NCI-H187 treated with DMSO at 0.1 percent for 48 hours (cell line): ENCODE measurements at places on chromosomes 13 and 19.

DNA sequence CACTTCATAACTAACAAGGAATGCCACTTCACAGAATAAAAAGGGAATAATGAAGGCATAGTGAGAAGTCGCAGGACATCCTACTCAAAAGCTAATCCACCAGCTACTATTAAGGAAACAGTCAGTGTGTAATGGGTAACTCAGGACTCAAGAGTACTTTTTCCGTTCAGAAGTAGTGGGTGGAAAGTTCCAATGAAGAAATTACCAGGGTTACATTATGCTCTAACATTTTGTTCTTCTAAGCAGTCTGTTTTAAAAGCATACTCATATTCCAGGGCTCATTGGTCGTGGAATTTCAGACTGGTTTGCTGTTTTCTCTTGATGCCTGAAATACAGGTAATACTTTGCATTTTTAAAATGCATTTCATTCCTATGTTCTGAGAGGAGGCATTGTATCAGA, 222.4 kb upstream of the IRS2 start:
- no peak for DNase-seq

DNA sequence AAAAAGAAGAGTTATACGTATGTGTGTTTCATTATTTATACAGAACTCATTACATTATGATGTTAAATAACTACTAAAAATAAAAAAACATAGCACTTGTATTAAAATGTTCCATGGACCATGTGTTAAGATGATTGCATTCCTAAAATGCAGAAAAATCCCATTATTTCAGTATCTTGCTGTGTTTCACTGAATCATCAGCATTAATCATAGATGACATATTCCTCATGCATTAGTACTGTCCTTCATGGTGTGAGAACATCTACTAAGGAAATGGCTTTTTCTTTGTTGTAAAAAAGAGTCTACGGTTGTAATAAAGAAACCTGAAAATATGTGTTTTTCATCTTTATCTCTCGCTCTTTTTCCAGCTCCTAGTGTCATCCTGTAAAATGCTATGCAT, 416.5 kb downstream of the FGF14 start:
- DNase-seq, result no peak

GRCh38 chr13:113817860-113818691, 45.8 kb downstream of the GAS6 start:
- DNase-seq, result no peak

GRCh38 chr19:1408300-1409203, 1.2 kb downstream of the DAZAP1 start:
- DNase-seq, result no peak

DNA sequence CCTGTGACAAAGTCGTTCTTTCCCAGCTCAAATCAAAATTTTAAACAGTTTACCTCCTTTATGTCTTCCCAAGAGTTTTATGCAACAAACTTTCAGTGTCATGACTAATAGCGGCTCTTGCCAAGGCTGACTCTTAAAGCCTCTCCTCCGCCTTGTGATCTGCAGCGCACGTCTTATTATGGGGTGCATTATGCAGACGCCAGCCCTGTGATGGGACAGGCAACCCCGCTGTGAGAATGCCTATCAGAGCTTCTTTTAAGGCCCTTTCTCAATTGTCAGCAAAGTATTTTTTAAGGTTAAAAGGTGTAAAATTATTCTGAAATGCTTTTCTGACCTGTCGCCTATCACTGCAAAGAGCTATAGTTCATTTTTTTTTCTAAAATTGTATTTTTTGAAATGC, 152.8 kb downstream of the SOX1 start:
- no peak for DNase-seq

DNA sequence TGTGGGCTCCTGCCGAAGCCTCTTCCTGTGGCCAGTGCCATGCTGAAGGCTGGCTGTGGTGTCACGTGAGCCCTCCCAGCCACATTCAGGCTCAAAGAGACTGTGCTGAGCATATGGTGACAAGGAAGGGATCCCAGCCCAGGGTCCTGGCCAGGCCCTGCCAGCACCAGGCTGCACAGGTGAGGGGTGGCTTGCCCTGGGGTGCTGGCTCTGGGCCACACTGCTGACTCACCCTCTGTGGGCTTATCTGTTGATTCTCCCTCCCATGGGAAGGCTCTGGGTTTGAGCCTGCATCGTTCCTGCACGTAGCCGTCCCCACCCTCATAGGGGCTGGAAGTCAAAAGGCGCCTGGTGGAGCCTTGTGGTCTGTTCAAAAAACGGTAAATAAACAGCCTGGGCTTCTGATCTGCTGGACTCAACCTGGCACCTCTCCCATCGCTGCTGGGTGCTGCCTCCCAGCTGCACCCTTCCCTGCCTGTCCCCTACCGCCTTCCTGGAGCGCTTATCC, 31.1 kb downstream of the DNM2 start:
- DNase-seq, result no peak

GRCh38 chr13:20721058-20721453, 17.6 kb downstream of the IL17D start:
- no peak for DNase-seq

DNA sequence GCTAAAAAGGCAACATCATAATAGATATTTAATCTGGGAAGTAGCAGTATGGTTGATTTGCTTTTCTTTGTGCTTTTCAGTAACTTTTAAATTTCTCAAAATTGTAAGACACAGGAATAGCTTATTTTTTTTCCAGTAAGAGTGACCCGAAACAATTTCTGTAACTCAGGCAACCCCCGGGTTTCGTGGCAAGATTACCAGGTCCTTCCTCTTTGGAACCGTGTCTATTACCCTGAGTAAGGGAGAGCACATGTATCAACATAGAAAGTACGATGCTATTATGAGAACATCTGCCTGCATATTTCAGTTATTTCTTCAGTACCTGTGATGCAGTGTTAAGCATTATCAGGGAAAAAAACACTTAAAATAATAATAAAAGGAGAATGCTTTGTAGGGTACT, 64.1 kb downstream of the DOCK9 start:
- DNase-seq, result no peak

GRCh38 chr19:14550201-14550754, 20.9 kb downstream of the TECR start:
- DNase-seq, result no peak

DNA sequence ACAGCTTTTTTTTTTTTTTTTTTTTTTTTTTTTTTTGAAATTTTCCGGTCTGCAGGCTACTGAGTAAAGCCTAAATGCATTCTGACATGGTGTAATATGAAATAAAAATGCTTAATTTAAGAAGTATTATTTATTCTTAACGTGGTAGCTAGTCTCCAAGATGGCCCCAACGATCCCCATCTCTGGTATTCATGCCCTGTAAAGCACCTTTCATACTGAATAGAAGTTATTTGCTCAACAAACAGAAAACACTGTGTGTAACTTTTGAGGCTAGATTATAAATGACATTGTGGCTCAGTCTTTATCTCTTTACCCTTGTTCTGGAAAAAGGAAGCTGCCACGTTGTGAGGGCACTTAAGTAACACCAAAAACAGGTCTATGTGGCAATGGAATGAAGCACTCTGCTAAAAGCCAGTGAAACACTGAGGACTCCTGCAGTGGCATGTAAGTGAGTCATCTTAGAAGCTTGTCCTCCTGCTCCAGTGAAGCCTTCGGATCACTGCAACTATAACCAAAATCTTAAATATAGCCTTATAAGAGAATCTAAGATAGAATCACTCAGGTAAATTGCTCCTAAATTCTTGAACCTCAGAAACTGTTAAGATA, 128.7 kb downstream of the UGGT2 start:
- no peak for DNase-seq

DNA sequence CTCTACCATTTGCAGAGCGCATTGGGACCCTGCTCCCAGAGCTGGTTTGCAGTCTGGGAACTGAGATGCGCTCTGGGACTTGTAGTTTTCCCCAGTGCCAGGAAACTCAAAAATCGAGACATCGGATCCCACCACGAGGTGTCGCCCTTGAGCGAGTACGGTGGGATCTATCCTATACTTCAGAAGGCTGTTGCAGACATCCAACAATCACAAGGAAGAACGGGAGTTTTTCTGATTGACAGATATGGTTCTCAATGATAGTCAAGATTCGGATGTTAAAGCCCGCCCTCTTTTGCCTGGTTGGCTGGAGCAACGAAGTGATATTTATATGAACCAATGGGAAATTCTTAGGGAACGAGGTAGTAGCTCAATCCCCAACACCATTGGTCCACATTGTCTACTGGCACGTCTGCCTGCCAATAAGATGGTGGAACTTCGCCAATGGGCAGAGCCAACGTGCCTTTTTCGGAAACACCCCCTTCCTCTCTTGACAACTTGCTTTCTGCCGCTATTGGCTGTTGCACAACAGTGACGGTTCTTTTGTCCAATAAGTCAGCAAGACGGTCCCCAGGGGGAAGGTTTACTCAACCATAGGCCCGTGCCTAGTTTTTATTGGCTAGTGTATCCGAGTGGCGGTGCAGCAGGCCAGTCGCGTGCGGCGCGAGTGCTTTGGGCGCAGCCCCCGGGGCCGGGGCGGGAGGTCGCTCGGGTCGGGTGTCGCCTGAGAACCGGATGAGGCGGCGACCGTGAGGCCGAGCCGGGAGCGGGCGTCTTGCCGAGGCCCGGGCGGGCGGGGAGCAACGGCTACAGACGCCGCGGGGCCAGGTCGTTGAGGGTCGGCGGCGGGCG, at the start of gene DNM2:
DNM2 (plus strand) TSS at position 724 of the 849 bp plus-strand sequence. CDS start 164 bp downstream, outside the sequence.
- DNase-seq, result peak; percentile 99

DNA sequence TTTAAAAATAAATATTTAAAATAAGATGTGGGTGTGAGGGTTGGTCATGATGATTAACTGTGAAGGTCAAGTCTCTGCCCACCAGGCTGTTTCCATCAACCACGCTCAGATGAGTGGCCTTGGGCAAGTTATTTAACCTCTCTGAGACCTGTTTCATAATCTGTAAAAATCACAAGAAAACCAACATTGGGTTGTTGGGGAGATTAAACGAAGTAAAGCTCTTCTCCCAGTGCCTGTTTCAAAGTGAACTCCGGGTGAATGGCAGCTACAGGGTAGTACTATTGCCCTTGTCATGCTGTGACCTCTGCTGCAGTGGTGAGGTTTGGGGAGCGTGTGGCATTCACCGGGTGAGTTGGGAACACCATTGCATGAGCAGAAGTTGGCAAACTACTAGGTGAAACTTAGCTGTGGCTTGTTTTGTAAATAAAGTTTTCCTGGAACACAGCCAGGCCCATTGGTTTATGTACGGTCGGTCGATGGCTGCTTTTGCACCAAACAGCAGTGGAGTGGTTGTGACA, 153.2 kb downstream of the USP12 start:
- DNase-seq, result no peak

GRCh38 chr19:6087074-6087571, 23.2 kb downstream of the RFX2 start:
- DNase-seq, result no peak

DNA sequence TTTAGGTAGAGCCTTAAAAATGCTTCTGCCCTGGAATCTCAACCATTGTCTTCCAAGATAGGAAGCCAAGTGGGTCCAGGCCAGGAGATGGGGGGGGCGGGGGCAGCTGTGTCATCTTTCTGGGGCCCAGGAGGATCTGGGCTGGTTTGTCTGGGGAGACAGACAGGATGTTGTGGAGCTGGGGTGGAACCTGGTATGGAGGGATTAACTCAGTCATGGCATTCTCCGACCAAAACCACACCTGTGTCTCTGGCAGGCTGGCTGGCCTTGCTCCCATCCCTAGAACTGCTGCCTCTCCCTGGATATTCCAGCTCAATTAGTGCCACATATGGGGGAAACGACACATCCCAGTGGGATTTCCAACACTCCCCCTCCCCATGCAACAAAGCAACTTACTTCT, 2.7 kb upstream of the MAP2K7 start:
- DNase-seq, result no peak

- no peak for DNase-seq
These were observed 83.6 kb upstream of the KLF12 start for GRCh38 chr13:74217811-74218210.

- no peak for DNase-seq
These were observed 463.4 kb downstream of the DIAPH3 start for GRCh38 chr13:59700281-59700680.

GRCh38 chr19:14102102-14102696, 11.6 kb upstream of the SAMD1 start:
- no peak for DNase-seq

DNA sequence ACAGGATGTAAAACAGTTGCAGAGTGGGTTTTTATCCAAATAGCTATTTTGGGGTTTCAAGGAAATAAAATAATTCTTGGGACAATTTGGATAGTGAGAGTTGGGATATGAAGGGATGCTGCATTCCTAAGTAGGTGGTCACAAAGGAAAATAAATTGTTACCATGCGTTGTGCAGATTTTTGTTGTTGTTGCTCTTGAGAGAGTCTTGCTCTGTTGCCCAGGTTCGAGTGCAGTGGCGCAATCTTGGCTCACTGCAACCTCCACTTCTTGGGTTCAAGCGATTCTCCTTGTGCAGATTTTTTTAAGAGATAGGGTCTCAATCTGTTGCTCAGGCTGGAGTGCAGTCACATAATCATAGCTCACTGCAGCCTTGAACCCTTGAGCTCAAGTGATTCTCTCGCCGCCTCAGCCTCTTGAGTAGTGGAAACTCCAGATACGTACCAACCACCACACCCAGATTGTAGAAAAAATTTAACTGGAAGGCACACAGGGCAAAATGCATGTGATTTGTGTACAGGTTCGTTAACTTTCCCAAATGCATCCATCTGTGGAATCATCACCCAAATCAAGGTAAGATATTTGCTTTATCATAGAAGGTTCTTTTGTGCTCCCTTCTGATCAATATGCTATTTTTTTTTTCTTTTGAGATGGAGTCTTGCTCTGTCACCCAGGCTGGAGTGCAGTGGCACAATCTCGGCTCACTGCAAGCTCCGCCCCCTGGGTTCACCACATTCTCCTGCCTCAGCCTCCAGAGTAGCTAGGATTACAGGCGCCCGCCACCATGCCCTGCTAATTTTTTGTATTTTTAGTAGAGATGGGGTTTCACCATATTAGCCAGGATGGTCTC, 16.0 kb downstream of the SLC1A5 start:
- DNase-seq, result no peak

DNA sequence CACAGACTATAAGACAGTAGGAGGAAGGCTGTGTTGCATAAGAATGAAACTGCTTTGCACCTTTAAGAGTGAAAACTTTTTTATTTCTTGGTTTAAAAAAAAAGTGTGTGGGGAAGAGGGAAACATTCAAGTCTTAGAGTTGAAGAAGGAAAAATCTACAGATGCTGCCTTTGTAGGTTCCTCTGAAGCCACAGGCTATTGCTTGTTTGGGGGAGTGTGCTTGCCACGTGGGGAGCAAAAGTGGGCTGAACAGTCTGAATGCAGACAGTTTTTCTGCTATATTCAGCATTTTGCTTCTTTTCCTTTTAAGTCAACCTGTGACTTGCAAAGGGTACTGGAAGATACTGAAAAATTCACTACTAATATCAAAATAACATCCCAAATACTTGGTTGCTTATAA, 36.9 kb downstream of the EFNB2 start:
- no peak for DNase-seq

DNA sequence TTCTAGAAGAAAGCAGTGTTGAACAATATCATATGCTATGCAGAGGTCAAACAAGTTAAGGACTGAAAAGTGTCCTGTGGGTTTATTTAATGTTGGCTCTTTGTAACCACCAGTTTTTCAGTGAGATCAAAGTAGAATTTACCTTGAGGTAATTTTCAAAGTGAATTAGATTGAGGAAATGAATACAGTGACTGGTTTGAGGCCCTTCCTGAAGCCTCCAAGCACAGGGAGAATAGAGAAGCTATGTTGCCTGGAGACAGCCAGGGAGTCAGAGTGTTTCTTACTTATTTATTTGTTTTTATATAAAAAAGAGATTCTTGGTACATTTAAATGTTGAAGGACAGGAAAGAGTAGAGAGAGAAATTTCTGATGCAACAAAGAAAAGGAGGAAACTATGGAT, 954.3 kb upstream of the SPRY2 start:
- no peak for DNase-seq

GRCh38 chr13:113485545-113485944, 5.0 kb downstream of the DCUN1D2 start:
- DNase-seq, result no peak
